Urothelium cell line (cell line): ENCODE measurements at places on chromosomes 7 and 10.

DNA sequence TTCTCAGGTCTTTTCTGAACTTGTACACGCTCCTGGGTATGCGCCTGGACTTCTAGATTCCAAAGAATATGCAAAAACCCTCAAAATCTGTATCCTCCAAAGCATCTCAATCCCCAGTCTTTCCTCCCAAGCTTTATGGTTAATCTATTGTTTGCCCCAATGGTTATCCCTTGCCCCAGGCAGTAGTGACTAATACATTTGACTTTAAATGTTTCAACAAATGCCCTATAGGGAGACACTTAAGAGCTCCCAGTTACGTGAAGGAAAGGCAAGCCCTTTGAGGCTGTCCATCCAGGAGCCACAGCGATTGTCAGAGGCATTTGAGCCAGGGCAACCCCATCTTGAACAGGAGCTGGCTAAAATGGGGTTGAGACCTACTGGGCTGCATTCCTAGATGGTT lies 12.7 kb upstream of the FOXL3 start:
- no peak for DNase-seq

DNA sequence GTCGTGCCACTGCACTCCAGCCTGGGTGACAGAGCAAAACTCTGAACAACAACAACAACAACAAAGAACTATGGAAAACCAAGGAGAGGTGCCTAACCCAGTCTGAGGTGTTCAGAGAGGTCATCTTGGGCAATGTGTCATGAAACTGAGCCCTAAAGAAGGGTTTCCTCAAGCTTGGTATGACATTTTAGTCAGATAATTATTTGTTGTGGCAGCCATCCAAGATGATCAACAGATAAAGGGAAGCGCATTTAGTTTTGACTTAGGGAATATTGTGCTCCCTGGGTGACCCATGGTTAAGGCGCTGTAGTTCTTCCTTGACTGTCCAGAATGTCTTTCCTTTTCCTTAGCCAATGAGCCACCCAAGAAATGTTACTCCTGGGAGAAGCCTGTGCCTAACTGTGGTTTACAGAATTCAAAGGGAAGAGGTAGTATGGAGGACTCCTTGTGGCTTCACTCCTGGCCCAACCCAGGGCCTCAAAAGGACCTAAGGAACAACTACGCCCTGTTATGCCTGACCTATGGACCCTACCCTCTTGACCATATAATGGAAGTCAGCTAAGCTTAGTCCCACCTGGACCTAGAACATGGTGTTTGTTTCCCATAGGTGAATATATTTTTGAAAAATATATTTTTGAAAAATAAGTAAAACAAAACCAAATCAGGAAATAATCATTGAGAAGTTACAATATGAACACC lies 42.4 kb downstream of the TPST1 start:
- DNase-seq, result no peak

DNA sequence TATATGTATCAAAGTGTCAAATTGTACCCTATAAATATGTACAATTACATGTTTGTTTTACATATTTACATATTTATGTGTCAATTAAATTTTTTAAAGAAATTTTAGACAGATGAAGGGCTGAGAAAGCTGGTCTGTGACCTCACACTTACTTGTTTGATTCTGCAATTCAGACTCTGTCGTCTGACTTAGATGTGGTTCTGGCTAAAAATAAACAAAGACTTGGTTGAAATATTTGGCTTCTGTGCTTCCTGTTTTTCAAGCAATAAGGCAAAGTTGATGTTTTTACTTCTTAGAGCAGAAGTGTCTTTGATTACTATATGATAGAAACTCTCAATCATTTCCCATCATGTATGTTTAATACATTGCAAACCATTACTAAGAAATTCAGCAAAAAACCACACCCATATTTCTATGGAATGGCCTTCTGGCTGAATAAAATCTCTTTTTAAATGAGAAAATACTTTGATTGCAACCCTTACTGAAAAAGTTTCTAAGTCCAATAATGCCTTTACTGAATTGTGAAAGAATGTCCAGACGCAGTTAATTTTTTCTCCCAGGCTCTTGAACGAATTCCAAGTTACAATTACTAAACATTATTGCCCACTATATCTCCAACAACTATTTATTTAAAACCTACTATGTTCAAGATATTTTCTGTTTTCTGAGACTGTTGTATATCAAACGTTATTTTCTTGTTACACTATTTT lies 59.5 kb upstream of the PRKG1 start:
- DNase-seq, result no peak

- peak; percentile 89 for DNase-seq
These were observed at the start of gene REEP3 for GRCh38 chr10:63520500-63521415. Gene REEP3 (plus strand): TSS chr10:63521401. CDS start chr10:63521546, 145 bp downstream.

DNA sequence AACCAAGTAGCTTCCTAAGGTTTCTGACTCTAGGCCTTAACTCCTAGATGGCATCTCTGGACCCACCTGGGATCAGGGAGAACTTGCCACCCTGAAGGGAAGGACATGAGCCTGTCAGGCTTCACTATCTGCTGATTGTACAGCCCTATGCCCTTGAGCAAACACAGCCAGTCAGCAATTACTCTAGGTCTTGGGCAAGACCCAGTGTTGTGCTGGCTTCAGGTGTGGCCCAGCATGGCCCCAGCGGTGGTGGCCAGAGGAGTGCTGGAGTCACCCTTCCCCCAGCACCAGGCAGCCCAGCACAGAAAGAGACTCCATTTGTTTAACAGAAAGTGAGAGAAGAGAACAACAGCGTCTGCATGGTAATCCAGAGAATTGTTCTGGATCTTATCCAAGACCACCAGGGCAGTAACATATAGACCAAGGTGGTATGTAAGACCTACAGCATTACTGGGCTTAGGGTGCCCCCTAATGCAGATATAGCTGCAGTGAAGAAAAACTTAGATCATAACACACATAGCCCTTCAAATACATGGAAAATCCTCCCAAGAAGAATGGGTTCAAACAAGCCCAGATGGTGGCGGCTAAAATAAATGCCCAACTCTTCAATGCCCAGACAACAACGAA lies 207.7 kb downstream of the MAGI2 start:
- no peak for DNase-seq

DNA sequence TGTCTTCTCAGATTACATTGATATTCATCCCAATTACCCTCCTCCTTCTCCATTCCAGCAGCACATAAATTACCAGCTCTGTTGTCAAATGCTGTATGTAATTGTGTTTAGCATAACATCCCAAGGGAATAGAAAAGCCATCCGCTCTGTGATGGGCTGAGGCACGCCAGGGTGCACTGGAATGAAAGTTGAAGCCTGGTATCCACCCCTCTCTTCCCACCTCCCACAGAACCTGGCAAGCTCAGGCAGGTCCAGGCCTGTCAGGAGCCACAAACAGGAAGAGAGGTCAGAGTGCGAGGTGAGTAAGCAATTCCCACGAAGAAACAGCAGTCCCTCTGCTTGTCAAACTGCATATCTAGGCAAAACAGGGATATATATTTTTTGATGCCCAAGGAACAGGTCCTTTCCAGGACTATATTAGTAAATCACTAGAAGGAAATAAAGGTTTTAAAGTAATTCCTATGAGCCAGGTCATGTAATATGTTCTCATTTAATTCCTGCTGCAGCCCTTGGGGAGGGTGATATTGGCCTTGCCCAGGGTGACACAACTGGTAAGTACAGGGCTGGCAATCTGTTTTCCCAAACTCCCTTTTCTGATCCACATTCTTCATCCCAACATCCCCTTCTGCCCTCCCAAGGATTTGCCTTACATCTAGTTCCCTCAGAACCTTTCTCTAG lies 155.6 kb upstream of the GHITM start:
- DNase-seq, result peak; percentile 79

DNA sequence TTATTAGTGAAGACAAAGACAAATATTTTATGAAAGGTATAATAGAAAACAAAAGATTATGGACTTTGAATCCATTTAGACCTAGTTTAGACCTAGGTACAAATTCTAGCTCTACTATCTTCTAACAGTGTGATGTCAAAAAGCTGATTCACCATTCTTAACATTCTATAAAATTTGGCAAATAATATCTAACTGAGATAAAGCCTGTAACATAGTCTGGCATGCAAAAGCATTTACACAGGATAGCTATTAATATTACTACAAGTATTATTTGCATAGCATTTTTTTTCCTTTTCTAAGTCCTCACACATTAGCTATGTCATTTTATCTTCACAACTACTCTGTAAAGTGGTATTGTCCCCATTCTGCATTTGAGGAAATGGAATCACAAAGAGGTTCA lies 179.6 kb upstream of the LRRTM3 start:
- no peak for DNase-seq

DNA sequence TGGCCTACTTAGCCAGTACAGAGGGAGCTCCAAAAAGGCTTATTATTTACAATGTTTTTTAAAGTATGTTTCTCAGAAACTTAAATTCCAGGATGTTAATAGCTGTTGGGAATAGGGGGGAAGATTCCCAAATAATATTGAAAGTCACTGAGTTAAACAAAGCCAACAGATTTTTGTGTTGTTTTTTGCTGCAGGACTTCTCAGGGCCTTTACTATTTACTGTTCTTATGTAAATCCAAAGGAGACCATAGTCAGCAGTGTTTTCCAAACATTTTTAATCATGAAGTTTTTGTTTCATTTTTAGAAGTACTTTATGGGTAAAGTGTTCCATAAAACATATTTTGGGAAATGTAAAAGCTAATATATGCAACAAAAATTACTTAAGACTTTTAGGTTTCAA lies 100.4 kb upstream of the GSDME start:
- DNase-seq, result no peak

DNA sequence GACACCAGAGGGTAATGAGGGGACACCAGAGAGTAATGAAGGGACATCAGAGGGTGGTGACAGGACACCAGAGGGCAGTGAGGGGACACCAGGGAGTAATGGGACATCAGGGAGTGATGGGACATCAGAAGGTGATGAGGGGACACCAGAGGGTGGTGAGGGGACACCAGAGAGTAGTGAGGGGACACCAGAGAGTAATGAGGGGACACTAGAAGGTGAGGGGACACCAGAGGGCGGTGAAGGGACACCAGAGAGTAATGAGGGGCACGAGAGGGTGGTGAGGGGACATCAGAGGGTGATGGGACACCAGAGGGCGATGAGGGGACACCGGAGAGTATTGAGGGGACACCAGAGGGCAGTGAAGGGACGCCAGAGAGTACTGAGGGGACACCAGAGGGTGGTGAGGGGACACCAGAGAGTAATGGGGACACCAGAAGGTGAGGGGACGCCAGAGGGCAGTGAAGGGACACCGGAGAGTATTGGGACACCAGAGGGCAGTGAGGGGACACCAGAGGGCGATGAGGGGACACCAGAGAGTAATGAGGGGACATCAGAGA lies 10.6 kb downstream of the NACAD start:
- no peak for DNase-seq

DNA sequence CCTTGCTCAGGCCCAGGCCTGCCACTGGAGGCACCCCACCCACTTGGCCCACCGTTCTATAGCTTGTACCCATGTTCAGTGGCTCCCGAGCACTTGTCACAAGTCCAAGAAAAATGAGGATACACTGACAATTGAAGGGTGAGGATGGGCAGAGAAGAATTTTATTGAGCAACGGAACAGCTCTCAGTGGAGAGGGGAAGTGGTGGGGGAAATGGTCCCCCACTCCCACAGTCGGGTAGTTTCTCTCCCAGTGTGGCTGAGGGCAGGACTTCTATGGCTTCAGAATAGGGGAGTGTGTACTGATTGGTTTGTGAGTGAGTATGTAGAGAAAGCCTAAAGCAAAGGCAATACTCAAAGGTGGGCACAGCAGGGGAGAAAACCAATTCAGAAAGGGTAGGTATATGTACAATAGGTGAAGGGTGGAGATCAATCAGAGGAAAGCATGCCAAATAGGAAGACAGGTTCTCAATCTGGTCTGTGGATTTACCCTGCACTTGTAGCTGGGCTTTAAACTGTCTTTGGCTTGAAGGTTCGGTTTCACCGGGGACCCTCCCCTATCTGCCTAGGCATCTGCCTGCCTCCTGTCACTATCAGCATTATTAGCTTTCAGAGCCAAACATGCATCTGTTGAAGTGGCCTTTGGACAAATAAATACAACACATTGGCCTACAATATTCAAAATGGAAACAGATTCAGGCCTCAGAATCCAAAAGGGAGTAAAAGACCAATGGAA lies 8.9 kb upstream of the TSPAN13 start:
- DNase-seq, result no peak

DNA sequence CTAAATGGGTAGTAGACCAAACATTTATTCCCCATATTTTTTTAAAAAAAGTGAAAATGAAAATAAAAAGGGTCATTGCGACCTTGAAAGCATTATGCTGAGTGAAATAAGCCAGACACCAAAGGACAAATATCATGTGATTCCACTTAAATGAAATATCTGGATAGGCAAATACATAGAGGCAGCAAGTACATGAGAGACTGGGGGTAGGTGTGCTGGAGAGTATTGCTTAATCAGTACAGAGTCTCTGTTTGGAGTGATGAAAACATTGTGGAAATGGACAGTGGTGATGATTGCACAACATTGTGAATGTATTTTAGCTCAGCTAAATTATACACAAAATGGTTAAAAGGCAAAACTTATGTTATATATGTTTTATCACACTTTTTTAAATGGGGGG lies 169.4 kb downstream of the AKR1D1 start:
- DNase-seq, result no peak

GRCh38 chr10:90180886-90181691 lies 479.7 kb downstream of the KIF20B start:
- no peak for DNase-seq

- no peak for DNase-seq
These were observed 101.4 kb downstream of the PPP1R17 start for GRCh38 chr7:31788445-31788844.

DNA sequence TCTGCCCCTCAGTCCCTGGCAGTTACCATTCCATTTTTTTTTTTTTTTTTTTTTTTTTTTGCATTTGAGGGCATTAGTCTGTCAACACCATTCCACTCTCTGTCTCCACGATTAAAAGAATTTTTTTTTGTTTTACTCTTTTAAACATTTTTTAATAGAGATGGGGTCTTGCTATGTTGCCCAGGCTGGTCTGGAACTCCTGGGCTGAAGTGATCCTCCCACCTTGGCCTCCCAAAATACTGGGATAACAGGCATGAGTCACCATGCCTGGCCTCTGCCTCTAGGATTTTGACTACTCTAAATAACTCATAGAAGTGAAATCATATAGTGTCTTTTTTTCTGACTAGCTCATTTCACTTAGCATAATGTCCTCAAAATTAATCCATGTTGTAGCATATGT lies 16.5 kb upstream of the CLDN3 start:
- DNase-seq, result no peak

- DNase-seq, result no peak
These were observed 29.4 kb downstream of the WDFY4 start for GRCh38 chr10:48714088-48714487.

DNA sequence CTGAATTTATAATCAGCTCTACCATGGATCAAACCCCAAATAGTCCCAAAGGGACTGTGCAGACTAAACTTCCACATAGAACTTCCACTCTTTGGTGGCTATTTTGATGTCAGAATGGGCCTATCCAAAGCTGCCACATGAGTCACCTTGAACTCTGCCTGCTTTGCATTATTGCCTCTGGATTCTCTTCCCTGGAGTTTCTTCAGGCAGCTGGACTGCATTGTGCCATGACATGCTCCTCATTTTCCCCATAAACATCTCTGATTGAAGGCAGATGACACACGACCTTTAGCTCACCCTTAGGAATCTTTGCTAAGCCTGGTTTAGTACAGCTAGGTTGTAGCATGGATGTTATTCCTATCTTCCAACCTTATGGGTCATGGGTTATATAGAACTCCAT lies 251.7 kb downstream of the FZD1 start:
- DNase-seq, result no peak

GRCh38 chr7:91348711-91349110 lies 84.5 kb downstream of the FZD1 start:
- DNase-seq, result no peak

- peak; percentile 6 for DNase-seq
These were observed 86.8 kb upstream of the KMT2C start for GRCh38 chr7:152522571-152523067.

GRCh38 chr7:107034553-107034952 lies 10.0 kb upstream of the PRKAR2B start:
- DNase-seq, result no peak
